ENCODE measurements at places on chromosomes 6 and 20.

- no peak for DNase-seq
Observed at GRCh38 chr6:77106992-77107391, 356.3 kb downstream of the HTR1B start.

DNA sequence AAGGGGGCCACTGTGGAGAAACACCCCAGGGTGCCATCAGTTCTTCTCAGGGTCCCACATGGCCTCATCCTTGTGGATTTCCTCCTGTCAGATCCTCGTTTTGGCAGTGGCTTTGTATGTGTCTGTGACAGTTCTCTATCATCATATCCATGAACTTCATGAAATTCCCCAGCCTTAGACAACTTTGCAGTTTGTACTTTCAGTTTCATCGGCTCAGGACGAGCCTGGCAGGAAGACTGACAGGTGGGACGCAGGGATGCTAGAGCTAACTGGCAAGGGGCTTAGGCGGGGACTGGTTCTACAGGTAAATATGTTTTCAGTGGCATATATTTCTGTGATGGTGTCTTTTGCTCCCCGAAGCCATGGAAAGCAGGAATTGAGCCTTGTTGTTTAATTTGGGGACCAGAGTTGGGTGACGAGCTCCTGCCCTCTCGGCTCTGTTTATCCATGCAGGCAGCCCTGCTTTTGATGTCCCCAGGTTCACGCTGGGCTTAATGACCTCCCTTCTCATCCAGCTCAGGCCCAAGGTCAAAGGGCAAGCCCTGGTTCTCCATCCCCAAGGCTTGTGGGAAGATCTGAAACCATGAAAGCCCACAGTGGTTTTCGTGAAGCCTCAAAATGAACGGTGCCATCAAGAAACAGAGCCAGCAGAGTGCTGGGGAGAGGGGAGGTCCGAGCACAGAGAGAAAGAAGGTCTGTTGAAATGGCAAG lies 11.2 kb downstream of the SDCBP2 start:
- DNase-seq: no peak

GRCh38 chr6:154223296-154223695 lies 133.3 kb downstream of the IPCEF1 start:
- no peak for DNase-seq

GRCh38 chr20:14720251-14720650 lies 382.8 kb upstream of the FLRT3 start:
- no peak for DNase-seq

GRCh38 chr6:36651659-36652379 lies 26.7 kb upstream of the CDKN1A start:
- no peak for DNase-seq

- no peak for DNase-seq
Observed at GRCh38 chr6:22681761-22682160, 112.4 kb downstream of the HDGFL1 start.

- DNase-seq: no peak
Observed at GRCh38 chr20:32527447-32528055, 57.6 kb downstream of the NOL4L start.

DNA sequence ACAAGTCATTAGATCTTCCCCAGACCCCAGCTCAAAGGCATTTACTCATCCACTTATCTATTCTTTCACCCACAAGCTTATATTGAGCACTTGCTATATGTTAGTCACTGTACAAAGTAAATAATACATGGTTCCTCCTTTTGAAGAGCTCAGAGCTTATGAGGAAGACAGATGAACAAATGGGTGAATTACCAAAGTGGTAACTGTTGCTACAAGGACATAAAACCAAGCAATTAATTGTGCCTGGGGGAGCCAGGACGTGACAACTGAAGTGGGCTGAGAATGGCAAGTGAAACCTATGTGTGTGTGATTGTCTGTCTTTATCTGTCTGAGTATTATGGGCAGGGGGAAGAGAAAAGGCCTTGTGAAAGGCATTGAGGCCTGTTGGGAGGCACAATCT lies 45.6 kb upstream of the AKIRIN2 start:
- DNase-seq: no peak

- no peak for DNase-seq
Observed at GRCh38 chr6:73728548-73729205, 32.7 kb downstream of the CD109 start.

- DNase-seq: no peak
Observed at GRCh38 chr6:57068061-57068460, 21.6 kb downstream of the KIAA1586 start.

DNA sequence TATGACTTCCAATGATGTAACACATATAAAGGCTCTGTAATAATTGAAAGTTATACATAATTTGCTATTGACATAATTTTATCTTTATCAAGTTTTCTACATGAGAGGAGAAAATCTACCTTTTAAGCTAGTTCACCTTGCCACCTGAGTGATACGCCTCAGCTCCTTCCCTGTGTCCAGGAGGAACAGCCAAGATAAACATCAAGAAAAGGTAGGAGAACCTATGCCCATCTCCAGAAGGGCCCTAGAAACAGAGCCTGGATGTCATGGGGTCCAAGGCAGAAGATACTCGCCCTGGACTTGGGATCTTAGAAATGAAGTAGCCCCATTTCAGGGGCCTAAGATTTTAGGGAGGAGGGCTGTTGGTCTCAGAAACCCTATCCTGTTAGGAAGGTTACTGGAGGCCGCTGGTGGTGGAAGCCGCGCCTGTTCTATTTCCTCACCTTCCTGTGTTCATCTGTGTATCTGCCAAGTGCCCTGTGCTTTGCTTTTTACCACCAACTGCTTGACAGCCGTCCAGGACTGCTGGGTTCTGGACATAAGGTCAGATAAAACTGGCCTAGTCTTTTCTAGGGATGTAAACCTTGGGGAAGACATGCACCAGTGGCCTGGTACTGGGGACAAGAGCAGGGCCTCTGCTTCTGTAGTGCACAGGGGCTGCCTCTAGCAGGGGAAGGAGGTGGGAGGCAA lies 178.5 kb downstream of the ARID1B start:
- no peak for DNase-seq

DNA sequence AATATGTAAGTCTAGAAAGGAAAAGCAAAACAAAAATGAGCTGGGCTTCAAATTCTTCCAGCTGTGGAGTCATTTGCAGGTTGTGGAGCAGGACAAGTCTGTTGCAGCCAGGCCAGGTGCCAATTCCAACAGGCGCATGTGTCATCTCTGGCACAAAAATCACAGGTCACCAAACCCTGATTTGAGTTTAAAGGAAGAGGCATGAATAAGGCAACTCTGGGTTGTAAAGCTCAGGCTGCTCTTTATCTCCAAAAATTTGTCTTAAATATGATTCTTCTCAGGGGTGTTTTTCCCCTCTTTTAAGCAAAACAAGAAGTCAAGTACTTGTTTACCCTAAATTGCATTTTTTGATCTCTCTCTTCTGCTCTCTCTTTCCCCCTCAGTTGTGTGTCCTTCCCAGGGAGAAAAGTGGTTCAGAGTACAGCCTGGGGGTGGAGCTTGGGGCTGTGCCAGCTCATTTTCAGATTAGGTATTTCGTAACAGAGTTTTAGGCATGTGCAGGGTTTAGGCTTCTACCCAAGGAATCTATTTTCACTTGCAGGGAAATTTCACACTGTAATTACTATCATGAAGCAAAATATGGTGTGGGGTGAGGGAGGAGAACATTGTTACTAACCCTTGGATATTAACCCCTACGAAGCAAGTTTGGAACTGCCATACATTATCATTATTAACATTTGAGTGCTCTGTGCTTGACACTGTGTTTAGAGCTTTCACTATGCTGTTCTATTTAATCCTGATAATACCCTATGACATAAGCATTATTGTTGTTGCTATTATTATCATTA lies 8.3 kb upstream of the NCOA3 start:
- DNase-seq: no peak

GRCh38 chr6:20658516-20658915 lies 124.3 kb downstream of the CDKAL1 start:
- DNase-seq: no peak

GRCh38 chr20:3732327-3733118 lies at the start of gene HSPA12B:
HSPA12B (plus strand) TSS chr20:3732685; CDS start chr20:3738675, 5,990 bp downstream.
- peak; percentile 79 for DNase-seq

DNA sequence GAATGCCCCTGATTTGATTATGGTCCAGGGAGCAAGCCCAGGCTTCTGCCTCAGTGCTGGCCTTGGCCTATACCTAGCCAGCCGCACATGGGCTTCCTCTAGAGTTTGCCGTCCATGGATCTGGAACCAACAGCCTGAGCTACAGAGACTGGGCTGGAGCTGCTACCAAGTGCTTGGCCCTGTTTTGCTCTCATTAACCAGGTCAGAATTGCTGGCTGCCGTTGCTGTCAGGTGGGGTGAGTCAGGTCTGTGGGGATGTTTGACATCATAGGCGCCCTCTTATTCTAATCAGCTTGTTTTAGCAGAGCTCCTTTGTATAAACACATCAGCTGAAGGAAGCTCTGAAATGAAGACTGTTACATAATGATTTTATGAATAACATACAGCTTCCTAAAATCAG lies 83.1 kb upstream of the PHACTR2 start:
- no peak for DNase-seq

- no peak for DNase-seq
Observed at GRCh38 chr6:170232186-170233002, 58.5 kb downstream of the DLL1 start.

- DNase-seq: no peak
Observed at GRCh38 chr20:7772371-7772770, 167.9 kb downstream of the HAO1 start.

- DNase-seq: no peak
Observed at GRCh38 chr6:33799454-33800113, 4.2 kb downstream of the MLN start.

GRCh38 chr6:14544666-14545065 lies 427.1 kb downstream of the CD83 start:
- peak; percentile 14 for DNase-seq

DNA sequence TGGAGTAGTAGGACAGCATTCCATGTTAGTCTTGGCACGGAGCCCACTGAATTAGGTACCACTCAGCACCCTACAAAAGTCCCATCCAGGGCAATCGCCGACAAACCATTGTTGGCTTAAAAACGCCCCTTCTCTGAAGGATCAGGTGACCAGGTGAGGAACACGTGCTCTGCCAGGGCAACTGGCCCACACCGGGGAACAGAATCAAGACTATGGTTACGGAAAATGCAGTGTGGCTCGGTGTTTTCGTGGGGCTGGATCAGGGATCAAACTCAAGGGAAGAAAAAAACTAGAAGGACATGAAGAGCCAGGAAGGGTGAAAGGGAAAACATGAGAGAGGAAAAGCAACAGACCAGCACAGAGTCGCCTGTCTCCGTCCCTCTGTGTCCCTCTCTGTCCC lies 177.8 kb upstream of the ARID1B start:
- no peak for DNase-seq

GRCh38 chr6:19121521-19121920 lies 715.6 kb upstream of the ID4 start:
- DNase-seq: no peak

- no peak for DNase-seq
Observed at GRCh38 chr20:59117526-59117925, 46.1 kb upstream of the ZNF831 start.

- no peak for DNase-seq
Observed at GRCh38 chr6:64258752-64259151, 623.1 kb downstream of the PHF3 start.

- DNase-seq: no peak
Observed at GRCh38 chr6:161085246-161085645, 93.7 kb downstream of the MAP3K4 start.

DNA sequence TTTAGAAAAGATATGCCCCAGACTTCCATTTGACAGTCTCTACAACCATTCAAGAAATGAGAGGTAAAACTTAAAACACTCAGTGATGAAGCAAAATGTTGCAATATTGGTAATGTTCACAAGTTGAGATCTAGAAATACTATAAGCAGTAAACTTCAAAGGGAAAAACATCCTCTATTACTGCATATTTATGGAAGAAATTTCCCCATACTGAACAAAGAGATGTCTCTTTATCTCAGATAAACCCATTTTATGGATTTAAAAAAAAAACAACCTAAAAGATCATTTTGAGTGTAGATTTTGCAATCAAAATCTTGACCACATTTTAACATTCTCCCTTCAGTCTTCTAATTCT lies 177.8 kb upstream of the TAB2 start:
- DNase-seq: no peak

GRCh38 chr20:5481872-5482271 lies 165.1 kb upstream of the PROKR2 start:
- DNase-seq: no peak

- no peak for DNase-seq
Observed at GRCh38 chr20:23125625-23126191, 39.6 kb upstream of the CD93 start.

DNA sequence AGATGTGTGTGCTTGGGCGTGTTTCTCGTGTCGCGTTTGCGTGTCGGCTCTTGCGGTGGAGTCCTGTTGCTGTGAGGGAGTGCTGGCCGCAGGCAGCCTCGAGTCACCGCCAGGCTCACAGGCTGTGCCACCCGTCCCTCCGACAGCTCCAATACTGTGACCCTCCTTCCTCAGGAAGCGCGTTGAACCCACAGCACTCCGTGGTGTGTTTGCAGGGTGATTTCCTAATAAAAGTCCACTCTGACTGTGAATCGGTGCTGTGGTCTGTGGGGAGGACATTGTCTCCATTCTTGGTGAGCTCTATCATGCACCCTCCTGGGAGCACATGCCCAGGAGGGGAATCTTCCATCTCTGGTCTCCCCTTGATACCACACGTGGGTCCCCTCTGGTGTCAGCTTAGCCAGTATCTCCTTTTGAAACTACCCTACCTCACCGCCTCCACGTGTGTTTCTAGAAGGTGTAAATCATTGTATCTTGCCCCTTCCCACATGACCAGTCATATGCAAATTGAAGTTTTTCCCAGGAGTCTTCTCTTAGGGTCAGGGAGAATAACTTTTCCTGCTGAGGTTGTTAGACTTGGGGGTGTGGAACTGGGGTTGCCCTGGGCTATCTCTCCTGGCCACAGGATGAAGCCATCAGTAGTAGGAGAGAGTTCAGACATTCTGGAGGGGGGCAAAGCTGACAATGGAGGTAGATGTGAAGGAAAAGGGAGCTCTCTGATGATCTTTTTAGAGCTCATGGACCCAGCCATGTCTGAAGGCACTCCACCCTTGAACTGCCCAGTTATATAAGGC lies 13.3 kb upstream of the PCMTD2 start:
- no peak for DNase-seq

DNA sequence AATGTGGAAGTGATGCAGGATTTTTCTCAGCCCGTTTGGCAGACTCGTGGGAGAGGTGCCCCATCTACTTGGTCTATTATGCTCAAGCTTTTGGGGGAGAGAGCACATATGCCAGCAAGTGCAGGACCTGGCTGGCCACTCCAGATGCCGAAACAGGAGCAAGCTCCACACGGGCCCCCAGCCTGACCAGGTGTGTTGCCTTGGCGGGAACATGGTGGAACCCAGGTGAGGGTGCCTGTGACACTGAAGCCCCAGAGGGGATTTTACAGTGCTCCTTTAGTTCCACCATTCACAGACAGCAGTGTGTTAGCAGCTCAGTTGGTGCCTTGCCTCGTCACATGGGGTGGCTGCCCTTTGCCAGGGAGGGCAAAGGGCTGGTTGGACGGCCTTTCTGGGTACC lies 798.9 kb downstream of the EYS start:
- DNase-seq: no peak
